ENCODE measurements at places on chromosomes 4 and X.

DNA sequence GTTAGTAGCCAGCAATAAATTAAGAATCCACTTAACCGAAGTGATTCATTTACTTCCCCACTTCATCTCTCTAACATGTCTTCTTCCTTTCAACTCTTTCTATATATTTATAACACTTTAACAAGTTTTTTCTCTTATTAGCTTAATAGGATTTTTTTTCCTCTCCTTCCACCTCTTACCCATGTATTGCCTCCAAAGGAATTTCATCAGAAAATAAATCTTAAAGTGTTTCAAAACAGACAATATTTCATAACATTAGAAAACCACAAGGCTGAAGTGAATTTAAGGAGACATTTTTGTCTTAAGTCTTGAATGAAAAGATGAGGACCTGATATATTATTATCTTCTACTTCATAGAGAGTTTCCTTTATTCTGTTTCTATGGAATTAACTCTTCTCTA lies 101.5 kb downstream of the PDGFC start:
- no peak for DNase-seq

GRCh38 chr4:155694100-155694785 lies 27.6 kb downstream of the GUCY1A1 start:
- DNase-seq, result no peak

DNA sequence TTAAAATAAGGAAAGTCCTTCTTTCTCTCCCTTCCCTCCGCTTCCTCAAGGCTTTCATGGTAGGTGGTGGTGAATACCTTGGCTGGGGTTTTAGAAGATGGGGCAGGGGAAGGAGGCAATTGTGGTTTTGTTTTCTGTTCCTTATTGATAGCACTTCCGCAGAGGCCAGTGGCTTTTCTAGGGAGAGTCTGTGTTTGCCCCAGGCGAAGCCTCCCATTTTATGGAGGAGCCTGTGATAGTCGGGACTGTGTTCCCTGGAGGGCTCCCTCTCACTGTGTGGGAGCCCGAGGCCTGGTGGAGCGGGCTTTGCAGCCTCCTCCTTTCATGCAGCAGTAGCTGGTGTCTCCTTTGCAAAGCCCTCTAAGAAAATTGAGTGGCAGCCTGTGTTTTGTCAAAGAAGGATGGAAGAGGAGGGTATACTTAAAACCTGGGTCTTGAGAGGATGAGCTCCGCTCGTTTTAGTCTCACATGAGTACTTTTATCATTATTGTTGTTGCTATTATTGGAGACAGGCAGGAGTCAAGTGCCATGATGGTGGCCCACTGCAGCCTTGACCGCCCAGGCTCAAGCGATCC lies 29.8 kb upstream of the STOX2 start:
- no peak for DNase-seq

GRCh38 chr4:185165605-185166063 lies 22.6 kb downstream of the SLC25A4 start:
- no peak for DNase-seq

- no peak for DNase-seq
Measured at GRCh38 chr4:98586291-98586961, 72.0 kb downstream of the TSPAN5 start.

GRCh38 chrX:39022106-39022505 lies 220.8 kb downstream of the MID1IP1 start:
- DNase-seq, result no peak

GRCh38 chr4:182277377-182277776 lies 34.2 kb downstream of the TENM3 start:
- no peak for DNase-seq

DNA sequence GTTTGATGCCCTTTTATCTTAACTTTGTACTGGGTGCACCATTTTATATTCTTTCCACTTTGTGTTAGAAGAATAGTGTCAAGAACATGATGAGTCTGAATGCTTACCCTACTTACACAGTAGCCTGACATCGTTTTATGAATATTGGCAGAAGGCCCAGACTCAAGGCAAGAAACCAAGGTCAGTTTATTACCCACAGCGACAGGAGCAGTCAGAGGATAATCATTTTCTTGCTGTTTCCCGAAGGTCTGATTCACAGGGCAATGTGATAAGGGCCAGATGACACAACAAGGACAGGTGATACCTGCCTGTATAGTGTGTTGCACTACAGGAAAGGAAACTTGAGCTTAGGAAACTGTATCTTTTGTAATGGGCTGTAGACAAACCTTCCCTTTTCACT lies 417.4 kb downstream of the SPOCK3 start:
- DNase-seq, result no peak

- DNase-seq, result no peak
Measured at GRCh38 chrX:150736475-150736874, 43.3 kb downstream of the MTMR1 start.

DNA sequence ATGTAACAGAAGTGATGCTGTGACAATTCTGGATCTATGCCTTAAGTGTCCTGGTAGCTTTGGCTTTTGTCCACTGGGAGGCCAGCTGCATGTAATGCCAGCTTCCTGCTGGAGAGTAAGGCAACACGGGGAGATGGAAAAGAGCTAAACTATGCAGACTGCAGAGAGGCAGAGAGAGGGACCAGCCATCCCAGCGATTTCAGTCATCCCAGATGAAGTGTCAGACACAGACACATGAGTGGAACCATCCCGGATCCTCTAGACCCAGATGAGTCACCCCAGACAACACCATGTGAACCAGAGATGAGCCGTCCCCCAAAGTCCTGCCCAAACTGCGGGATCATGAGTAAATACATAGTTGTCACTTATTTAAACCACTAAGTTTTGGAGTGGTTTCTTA lies 14.6 kb downstream of the SRPX start:
- DNase-seq, result no peak

Measured in HuH-7 (cell line).